Activated T-helper 1 cell treated with anti-CD3 and anti-CD28 coated beads, Interleukin-2, amount 50 U/mL, for 16 hours (primary cell): ENCODE measurements at places on chromosomes 7 and 10.

GRCh38 chr7:157425137-157425731 is 88.4 kb downstream of the DNAJB6 start:
- no peak for DNase-seq

DNA sequence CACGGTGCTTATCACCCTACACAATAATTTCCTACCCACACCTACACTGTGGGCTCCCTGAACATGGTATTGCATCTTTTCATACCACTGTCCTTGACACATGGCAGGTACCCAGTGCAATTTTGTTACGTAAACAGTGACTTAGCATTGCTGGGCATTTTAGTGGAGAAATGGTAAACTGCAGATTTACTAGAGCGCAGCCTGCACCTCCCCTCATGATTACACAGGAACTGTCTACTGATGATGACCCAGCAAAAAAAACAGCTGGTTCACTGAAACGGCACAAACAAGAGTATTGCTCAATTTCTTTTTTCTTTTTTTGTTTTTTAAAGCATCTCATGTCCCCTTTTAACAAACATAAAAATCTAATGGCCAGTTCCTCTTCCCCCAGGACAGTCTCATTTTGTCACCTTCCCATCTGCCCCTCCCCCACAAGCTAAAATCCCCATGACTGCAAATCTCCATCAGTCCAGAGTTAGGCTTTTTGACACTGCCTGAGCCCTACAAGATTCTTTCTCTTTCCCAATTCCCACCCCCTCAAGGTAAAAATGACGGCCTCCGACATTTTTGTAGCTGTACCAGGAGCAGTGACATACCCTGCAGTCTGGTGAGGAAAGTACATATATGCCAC is 2.8 kb downstream of the ZNF746 start:
- DNase-seq: no peak

- no peak for DNase-seq
Observed at GRCh38 chr10:72736176-72736827, 44.4 kb downstream of the MCU start.

- DNase-seq: no peak
Observed at GRCh38 chr7:36599645-36600313, 124.5 kb downstream of the AOAH start.

- DNase-seq: no peak
Observed at GRCh38 chr7:39896840-39897239, 53.2 kb upstream of the CDK13 start.

- DNase-seq: no peak
Observed at GRCh38 chr10:133141958-133142340, 18.1 kb upstream of the KNDC1 start.

DNA sequence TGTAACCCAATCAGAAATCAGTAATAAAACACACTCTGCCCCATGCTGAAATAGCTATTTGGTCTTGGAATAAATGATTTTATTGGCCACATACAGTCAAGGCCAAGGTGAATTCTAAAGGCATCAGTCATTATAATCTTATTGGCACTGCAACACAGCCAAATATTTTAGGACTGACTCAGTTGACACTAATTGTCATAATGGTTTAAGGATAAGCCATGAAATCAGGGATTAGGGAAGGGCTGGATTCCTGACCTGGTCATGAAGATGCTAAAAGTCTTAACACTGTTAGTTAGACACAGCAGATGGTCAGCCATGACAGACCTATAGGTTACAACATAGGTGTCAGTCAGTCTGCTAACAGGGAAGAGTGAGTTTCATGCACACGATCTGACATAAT is 330.3 kb upstream of the NPSR1 start:
- DNase-seq: no peak

- DNase-seq: no peak
Observed at GRCh38 chr10:63227207-63227895, 94.2 kb downstream of the NRBF2 start.

- DNase-seq: no peak
Observed at GRCh38 chr7:88075216-88075615, 141.2 kb downstream of the ADAM22 start.

- no peak for DNase-seq
Observed at GRCh38 chr7:47580175-47580706, 1.7 kb downstream of the TNS3 start.

DNA sequence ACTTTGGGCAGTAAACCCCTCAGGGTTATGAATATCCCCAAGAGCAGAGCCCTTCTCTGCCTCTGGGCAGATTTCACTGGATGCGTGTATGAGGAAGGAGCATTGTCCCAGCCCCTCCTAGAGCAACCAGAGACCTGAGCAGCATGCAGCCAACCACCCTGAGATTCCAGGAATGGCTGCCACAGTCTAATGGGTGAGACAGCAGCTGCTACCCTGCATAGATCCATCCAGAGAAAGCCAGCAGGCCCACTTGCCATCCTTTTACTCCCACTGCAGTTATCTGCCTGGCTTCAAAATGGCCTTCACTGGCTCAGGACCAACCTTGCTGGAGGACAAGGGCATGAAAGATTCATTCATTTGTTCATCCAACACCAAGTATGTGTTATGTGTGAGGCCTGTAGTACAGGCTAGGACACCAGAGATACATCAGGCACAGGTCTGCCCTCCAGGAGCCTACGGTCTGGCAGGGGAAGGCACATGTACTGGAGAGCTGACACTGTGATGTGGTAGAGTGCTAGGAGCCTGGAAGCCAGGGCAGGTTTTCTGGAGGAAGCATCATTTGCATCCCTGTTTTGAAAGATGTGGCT is 26.2 kb upstream of the C10orf105 start:
- DNase-seq: no peak

- DNase-seq: no peak
Observed at GRCh38 chr7:43044511-43044910, 67.9 kb upstream of the HECW1 start.

GRCh38 chr10:25100141-25100540 is 74.7 kb upstream of the GPR158 start:
- no peak for DNase-seq

- DNase-seq: no peak
Observed at GRCh38 chr7:95915731-95916130, 143.4 kb downstream of the DYNC1I1 start.

GRCh38 chr10:91597197-91597881 is 35.5 kb downstream of the PPP1R3C start:
- no peak for DNase-seq

DNA sequence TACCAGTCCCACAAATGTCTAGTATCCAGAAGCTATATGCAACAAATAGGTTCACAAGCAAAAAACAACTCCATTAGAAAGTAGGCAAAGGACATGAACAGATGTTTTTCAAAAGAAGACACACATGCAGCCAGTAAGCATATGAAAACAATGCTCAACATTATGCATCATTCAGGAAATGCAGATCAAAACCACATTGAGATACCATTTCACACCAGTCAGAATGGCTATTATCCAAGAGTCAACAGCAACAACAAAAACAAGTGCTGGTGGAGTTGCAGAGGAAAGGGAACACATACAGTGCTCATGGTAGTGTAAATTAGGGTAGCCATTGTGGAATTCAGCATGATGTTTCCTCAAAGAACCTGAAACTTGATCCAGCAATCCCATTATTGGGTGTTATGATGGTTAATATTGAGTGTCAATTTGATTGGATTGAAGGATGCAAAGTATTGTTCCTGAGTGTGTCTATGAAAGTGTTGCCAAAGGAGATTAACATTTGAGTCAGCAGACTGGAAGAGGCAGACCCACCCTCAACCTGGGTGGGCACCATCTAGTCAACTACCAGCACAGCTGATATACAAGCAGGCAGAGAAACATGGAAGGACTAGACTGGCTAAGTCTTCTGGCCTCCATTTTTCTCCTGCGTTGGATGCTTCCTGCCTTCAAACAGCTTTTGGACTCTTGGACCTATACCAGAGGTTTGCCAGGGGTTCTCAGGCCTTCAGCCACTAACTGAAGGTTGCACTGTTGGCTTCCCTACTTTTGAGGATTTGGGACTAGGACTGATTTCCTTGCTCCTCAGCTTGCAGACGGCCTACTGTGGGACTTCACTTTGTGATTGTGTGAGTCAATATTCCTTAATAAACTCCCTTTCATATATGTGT is 218.4 kb upstream of the SEMA3D start:
- DNase-seq: no peak

GRCh38 chr7:132815130-132815529 is 238.9 kb upstream of the PLXNA4 start:
- no peak for DNase-seq

DNA sequence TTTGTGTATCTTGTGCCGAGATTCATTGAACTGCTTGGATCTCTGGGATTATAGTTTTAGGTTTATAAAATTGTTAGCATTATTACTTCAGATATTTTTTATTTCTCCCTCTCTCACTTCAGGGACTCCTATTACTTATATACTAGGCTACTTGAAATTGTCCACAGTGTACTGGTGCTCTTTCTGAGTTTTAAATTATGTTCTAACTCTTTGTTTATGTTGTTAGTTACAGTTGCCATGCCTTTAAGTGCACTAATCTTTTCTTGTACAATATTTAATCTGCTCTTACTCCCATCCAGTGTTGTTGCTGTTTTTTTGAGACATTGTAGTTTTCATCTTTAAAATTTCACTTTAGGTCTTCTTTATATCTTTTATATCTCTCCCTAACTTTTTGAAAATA is 13.1 kb downstream of the PLEKHS1 start:
- DNase-seq: no peak
